Stimulated activated CD4-positive, alpha-beta T cell treated with anti-CD3 and anti-CD28 coated beads, Interleukin-4, amount 100 ng/mL, for 48 hours (primary cell): ENCODE measurements at places on chromosomes 1 and 21.

- DNase-seq: no peak
These were observed 2.9 kb downstream of the MTARC1 start for GRCh38 chr1:220789532-220790147.

- no peak for DNase-seq
These were observed 101.0 kb downstream of the AJAP1 start for GRCh38 chr1:4755301-4755845.

DNA sequence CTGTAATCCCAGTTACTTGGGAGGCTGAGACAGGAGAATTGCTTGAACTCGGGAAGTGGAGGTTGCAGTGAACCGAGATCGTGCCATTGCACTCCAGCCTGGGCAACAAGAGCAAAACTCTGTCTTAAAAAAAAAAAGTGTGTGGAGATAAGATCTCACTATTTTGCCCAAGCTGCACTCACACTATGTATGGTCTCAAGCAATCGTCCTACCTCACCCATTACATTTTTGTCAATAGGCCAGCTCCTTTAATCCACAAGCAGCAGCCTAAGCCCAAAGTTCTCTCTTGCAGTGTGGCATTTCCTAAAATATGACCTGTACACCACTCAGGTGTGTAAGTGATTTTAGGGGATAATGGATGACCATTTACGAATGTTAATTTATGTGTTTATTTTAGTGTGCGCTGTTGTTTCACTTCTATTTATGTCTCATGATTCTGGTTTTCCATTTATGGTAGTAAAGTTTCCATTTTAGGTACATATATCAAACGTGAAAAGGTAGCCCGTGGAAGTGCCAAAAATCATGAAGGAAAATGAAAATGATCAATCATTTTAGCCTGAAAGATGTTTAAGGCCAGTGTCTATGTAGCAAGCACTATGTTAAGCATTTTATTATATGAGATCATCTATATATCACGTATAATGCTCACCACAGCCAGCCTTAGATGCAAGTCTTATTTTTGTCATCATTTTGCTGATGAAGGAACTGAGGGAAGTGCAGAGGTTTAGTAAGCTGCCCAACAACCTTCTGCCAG, 5.6 kb downstream of the LCK start:
- DNase-seq: no peak

DNA sequence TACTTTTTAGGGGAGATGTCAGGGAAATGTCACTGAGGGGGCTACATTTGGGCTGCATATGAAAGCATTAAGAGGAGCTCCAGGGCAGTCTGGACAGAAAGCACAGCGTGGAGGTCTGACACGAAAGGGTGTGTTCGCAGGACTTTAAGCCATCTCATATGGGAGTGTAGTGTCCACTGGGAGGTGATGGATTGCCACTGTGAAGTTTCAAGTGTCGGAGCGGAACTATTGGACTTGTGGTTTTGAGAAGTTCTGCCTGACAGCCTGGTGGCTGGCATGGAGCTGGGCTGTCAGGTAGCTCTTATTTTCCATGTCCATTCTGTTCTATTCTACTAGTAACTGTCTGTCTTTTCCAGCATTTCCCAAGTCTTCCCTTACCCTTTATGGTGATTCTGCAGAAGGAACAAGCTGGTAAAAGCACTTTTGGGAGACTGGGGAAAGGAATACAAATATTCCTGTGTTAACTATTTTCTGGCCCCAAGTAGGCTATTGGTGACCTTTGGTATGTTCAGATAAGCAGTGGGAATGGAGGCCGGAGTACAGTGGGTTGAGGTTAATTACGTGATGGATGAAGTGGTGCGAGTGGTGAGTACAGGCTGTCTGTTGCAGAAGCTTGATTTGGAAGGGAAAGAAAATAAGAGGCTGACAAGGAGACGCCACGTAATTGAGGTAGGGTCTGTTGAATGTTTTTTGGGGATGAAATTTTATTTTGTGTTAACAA, 19.3 kb downstream of the B3GALT5 start:
- DNase-seq: no peak

GRCh38 chr1:230120289-230120920, 53.4 kb downstream of the GALNT2 start:
- DNase-seq: no peak

DNA sequence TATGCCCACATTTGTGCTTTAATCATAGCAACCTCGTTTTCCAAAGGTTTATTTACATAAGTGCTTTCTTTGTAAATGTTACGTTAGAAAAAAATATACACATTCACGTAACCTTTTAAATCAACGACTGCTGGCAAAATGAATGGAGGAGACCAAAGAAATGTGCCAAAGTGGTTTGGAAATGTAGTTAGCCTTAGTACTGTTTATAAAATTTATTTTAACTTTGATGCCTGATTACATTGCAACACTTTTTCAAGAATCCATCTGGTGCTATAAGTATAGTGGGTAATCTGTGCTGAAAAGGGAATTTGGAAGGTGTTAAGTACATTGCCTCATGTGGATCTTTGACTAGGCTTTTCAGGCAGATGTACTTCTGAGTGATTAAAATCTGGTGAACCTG, 108.9 kb downstream of the IFI44 start:
- no peak for DNase-seq

DNA sequence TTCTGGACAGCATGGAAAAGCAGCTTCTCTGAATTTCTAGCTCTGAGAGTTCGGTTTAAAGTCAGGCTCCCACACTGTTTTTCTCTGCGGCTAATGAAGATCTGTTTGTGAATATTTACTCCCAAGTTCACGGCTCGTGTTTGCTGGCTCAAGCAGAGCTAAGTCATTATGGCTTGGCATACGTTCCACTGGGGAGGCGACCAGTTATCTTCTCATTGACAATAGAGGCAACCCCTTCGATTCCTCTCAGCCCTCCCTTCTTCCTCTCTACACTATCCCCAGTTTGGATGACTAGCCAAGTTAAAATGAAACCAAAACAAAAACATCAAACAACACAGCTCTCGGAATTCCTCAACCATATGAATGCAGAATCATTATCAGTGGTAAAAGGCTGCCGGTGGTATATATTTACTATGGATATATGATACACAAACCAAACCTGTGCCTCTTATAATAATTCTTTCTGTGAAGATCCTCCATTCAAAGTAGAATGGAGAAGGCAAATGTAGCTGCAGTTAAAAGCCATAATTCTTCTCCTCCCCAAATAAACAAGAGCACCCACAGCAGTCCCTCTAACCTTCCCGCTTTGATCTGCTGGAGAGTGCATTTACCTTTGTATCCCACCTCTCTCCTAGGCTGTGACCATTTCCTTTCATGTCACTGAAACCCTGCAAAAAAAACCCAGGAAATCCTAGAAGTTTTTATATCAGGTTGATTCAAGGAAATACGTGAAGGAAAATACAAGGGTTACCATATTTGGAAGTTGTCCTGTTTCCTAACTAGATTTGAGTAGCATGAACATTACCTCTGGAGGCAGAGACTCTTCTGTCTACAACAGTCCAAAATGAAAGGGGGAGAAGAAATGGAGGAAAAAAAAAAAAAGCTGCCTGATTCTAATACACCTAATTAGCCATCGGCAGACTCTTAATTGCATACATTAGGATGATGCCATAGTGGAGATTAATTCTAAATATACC, 108.3 kb upstream of the USH2A start:
- no peak for DNase-seq

GRCh38 chr1:205337481-205337880, 15.9 kb upstream of the NUAK2 start:
- no peak for DNase-seq

GRCh38 chr1:228095161-228095560, 8.0 kb downstream of the C1orf35 start:
- no peak for DNase-seq

DNA sequence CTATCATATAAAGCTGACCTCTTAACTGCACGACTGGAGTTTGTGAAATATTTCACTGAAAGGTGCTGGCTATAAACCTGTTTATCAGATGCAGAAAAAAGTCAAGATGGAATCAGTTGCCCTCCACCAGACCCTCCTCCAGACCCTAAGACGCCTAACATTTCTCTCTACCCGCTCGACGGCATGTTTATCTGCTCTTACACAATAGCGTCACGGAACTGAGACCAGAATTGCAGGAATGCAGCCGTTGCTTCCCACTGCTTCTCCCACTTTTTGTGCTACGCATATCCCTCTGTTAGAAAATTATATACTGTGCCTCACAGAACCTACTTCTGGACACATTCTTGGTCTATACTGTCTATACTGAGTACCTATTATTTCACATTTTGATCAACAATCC, 28.2 kb upstream of the FAM131C start:
- DNase-seq: no peak

DNA sequence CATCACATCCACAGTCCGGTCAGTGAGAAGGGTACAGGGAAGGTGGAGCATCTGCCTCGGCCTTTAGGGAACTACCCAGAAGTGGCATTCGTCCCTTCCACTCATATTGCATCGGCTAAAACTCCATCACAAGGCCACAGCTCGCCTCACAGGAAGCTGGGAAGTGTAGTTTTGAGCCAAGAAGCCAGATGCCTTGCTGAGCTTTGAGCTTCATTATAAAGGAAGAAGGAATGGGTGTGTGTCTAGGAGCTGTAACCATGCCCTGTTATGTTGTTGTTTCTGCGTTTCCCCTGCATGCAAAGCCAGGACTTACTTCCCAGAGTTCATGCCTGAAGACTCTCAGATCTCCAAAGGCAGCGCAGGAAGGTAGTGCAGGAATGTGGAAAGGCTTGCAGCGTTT, 61.1 kb downstream of the OPTC start:
- DNase-seq: no peak

DNA sequence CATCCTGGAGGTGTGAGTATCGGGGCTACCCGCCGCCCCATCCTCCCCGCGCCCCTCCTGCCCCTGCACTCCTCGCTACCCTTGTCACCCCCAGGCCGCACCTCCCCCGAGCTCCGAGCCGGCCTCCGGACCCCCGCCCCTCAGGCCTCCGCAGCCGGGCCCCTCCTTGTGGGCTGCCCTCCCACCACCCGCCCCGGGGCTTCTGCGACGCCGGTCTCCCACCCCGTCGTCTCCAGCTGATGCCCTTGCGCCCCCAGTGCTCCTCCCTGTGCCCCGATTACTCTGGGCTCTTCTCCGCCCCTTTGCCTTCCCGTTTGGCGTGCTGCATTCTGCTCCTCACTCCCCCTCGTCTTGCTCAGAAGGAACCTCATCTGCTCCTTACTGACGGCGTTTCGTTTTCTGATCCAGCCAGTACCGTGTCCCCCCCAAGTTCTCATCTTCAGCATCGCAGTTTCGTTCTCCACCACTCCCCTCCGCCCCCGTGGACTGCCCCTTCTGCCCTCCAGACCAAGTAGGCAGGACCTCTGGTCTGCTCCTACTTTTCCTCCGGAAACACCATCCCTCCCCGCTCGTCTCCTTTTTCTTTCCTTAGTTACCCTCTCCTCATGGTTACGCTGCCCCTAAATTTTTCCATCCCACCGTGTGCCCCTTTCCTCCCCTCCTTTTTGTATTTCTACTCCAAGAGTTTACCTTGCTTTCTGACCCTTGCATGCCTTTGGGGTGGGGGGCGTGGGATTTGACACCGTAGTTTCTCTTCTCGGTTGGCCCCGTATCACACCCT, 841 bp downstream of the SNX27 start:
- peak; percentile 8 for DNase-seq

GRCh38 chr1:15303935-15304334, 56.9 kb downstream of the FHAD1 start:
- DNase-seq: no peak

- no peak for DNase-seq
These were observed 72.1 kb downstream of the DNM3 start for GRCh38 chr1:171913385-171913784.

DNA sequence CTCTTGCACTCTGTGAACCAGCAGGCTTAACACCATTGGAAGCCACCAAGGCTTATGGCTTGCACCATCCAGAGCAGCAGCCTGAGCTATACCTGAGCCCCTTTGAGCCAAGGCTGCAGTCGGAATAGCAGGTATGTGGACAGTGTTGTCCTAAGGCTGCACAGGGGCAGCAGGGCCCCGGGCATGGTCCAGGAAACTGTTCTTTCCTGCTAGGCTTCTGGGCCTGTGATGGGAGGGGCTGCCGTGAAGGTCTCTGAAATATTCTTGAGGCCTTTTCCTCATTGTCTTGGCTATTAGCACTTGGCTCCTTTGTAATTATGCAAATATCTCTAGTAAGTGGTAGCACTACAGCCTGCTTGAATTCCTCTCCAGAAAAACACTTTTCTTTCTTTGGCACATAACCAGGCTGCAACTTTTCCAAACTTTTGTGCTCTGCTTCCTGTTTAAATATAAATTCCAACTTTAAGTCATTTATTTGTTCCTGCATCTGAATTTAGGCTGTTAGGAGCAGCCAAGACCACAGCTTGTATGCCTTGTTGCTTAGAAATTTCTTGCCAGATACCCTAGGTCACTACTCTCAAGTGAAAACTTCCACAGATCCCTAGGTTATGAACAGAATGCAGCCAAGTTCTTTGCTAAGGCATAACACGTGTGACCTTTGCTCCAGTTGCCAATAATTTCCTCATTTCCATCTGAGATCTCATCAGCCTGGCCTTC, 5.2 kb downstream of the KRTAP20-4 start:
- no peak for DNase-seq

- DNase-seq: no peak
These were observed 19.2 kb upstream of the SLC44A5 start for GRCh38 chr1:75630004-75630594.

DNA sequence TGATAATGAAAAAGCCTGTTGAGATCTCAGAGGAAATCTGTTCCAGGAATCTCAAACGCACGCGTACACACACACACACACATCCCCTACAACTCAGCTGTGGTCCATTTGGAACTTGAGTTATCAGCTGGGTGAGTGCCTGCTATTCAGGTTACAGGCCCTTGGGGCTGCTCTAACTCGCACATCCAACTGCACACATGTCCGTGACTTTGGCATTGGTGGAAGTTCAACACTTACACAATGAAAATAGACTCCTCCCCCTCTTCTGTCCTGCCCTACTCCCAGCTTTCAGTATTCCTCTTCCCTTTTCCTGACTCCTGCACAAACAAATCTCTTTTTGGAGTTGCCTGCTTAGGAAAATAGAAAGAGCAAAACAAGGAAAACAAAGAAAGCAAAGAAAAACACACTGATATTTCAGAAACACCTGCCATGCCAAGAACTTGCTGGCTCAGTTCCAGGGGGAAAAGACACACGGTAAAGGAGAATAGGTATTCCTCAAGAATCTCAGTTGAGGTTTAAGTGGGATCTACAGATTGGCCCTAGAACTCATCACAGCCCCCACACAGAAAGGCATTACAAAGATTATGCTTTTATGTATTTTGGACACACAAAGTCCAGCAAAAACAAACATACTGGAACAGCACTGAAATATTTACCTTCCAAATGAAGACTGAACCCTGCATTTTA, 140.9 kb downstream of the TGFBR3 start:
- DNase-seq: no peak

- no peak for DNase-seq
These were observed 7.7 kb upstream of the CD34 start for GRCh38 chr1:207918581-207918980.

GRCh38 chr1:218409946-218410510, 64.9 kb downstream of the TGFB2 start:
- DNase-seq: no peak

- DNase-seq: no peak
These were observed 6.6 kb upstream of the PLEKHG5 start for GRCh38 chr1:6497867-6498575.
